NCI-H1694 (cell line): ENCODE measurements at places on chromosomes 4 and X.

DNA sequence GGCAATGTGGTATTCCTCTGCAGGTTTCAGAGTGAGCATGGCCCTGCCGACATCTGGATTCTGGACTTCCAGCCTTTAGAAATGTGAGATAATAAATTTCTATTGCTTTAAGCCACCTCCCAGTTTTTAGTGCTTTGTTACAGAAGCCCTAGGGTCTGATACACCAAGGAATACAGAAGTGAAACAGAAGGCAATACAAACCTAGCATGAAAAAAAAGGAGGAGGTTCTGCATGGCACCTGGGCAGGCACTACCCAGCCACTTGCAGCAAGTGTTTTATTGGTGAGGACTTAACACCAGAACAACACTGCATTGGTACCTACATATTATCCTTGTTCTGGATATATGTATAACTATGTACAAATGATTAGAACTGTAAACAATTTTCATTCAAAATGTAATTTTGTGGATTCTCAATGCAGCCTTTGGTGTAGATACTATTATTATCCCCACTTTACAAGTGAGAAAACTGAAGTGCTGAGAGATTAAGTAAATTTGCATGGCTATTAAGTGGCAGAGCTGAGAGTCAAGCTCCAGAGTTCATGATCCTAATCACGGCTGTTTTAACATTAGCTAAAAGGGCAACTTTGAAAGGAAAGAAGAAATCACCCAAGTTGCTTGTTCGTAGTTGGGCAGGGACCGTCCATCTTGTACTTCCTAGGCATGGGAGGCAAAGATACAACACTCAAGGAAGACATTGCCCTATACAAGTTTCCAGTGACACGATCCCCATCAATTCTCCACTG lies 71.8 kb downstream of the IL21 start:
- no peak for DNase-seq

GRCh38 chr4:101064541-101065180 lies 282.7 kb downstream of the PPP3CA start:
- no peak for DNase-seq

DNA sequence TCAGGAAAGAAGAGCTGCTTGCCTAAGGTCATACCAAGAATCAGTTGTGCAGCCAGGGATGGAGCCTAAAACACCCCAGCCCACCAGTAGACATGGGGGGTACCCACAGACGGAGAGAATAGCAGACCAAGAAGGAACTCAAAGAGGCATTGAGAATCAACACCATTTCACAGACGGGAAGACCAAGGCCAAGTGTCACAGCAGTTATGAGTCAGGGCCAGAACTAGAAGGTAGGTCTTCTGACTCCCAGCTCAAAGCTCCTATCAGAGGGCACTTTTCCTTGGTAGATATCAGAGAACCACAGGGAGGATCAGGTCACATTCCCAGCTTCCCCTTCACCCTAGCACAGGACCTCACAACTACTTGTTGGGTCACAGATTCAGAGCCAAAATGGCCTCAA lies 14.5 kb downstream of the OTUD5 start:
- DNase-seq = no peak

GRCh38 chr4:139672215-139672614 lies 6.6 kb downstream of the MGST2 start:
- no peak for DNase-seq

DNA sequence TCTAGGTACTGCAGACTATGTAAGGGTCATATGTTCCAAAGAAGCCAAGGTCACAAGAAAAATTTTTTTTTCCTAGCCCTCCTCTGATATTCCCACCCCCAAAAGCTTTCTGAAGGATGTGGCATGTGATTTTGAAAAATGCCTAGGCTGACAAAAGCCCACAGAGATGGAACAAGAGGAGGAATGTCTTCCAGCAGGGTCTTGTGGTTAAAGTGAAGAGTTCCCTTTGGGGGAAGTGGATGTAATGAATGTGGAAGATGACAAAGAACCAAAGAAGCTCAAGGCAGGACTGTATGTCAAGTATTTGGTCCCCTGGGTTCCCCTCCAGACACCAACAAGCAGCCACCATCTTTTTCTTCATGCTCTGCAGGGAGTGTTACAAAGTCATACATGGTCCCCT lies 268.8 kb downstream of the BCOR start:
- no peak for DNase-seq

GRCh38 chrX:133448512-133449076 lies 33.3 kb upstream of the GPC4 start:
- no peak for DNase-seq

- no peak for DNase-seq
Measured at GRCh38 chr4:163343604-163344146, at the start of gene NPY5R. Gene NPY5R (plus strand): TSS chr4:163343892. CDS start chr4:163350274, 6,382 bp downstream.

- no peak for DNase-seq
Measured at GRCh38 chr4:89658701-89659024, 178.3 kb downstream of the SNCA start.
